ENCODE measurements at places on chromosomes 4 and X.

- DNase-seq: no peak
Measured at GRCh38 chrX:148354916-148355315, 145.5 kb upstream of the AFF2 start.

DNA sequence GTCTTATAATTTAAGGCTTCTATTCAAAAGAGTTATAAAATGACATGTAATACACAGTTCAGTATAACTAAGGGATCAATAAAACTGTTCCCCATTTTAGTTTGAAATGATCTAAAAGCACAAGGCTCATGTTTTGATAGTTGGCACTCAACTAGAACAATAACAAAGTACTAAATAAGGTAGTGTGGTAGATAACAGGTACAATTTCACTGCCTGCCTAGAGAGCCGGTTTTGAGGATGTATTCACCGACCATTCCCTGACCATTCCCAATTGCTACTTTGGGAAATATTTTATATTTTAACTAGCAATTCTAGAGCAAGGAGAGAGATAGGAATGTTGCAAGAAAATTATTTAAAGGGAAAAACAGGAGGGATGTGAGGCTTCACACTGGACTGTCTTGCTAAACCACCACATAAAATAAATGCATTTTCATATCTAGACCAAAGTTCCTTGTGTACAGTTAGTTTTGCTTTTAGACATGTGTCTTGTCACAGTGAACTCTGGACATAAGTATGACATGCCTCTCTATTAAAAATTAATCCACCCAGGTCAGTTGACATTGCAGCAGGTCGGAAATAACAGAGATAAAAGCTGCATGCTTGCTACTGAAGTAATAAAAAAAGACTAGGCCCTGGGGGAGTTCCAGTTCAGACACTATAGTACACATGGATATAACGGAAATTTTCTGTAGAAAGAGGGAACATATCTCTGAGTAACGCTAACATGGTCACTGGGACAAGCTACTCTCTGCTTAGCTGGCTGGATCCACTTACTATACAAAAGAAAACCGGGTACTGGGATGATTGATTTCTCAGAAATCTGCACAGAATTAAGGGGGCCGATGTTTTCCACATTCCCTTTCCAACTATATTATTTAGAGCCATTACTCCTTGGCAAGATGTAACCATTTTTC, 56.3 kb upstream of the NAP1L5 start:
- DNase-seq: peak; percentile 60

DNA sequence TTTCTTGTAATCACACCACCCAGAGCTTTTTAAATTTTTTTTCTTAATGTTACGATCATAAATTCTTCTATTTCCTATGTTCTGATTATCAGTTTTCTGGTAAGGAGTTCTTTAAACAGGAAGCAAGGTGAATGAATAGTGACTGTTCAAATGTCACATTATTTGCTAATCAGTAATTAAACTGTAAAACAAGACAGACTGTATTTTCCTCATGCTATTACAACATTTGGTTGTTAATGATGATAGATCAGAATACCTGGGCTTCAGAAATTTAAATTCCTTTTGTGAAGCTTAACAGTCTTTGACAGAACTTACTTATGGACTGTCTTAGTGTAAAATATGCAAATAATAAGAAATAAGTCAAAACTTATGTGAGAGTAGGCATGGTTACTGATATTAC, 41.4 kb downstream of the CLCN3 start:
- peak; percentile 8 for DNase-seq

- no peak for DNase-seq
Measured at GRCh38 chr4:169342159-169342860, 71.6 kb upstream of the SH3RF1 start.

DNA sequence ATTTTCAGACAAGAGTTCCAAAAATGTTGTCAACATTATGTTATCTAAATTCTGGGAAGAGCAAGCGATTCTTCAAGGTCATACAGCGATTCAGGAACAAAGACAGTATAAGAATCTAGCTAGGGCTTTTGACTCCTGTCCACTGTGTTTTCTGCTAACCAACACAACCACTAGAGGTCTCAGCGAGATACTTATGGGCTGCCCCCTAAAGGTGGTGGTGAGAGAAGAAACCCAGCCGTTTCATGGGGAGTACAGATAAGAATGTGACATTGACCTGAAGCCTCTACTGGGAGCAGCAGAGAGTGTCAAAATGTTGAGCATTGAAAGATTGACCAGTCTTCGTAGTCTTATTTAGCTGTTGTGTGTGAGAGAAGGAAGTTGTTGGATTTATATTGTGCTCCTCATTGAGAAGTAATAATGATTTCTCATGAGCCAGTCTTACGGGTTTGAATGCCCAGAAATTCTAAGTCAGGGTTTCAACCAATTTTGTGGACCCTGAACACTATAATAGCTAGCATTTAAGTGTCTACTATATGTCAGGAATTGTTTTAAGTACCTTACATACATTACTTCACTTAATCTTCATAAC, 168.3 kb downstream of the SPRY1 start:
- peak; percentile 82 for DNase-seq

DNA sequence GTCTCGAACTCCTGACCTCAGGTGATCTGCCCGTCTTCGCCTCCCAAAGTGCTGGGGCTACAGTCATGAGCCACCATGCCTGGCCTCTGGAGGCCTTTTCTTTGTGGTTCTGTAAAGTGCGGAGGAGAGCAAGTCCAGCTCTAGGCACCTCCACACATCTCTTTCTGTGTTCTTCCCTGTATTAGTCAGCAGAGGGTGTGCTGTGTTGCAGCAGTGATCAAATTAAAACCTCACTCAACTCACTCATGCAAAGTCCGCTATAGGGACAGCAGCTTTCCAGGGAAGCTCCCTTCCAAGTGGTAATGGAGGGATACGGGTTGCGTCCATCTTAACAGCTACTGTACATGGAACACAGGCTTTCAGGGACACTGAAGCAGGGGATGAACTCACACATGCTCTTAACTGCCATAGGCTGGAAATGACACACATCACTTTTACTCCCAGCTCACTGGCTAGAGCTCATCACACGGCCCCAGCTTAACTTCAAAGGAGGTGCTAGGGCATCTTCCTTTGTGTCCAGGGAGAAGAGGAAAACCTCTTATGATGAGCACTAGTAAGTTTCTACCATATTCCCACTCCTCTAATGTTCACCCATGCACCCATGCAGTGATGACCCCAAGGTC, 36.0 kb upstream of the CCNG2 start:
- DNase-seq: peak; percentile 19

DNA sequence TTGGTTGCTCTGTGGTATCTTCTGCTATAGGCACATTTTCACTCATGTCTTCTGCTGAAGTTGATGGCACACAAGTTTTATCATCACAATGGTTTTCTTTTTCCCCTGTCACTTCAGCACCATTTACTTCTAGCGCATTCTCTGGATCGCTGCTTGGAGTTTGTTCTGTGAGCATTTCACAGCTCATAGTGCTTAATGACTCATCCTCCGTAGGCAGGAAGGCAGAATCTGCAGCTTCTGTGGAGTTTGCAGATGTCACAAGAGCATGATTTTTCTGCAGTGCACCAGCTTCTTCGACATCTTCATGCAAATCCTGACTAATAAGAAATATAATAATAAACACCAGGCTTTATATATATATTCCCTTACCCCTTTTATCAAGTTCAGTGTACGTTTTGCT, 83.6 kb downstream of the CHM start:
- DNase-seq: peak; percentile 59

- DNase-seq: peak; percentile 87
Measured at GRCh38 chr4:153083447-153083947, 120.7 kb upstream of the TRIM2 start.

Measured in kidney tubule cell (primary cell).